ENCODE measurements at places on chromosomes 7 and 10.

DNA sequence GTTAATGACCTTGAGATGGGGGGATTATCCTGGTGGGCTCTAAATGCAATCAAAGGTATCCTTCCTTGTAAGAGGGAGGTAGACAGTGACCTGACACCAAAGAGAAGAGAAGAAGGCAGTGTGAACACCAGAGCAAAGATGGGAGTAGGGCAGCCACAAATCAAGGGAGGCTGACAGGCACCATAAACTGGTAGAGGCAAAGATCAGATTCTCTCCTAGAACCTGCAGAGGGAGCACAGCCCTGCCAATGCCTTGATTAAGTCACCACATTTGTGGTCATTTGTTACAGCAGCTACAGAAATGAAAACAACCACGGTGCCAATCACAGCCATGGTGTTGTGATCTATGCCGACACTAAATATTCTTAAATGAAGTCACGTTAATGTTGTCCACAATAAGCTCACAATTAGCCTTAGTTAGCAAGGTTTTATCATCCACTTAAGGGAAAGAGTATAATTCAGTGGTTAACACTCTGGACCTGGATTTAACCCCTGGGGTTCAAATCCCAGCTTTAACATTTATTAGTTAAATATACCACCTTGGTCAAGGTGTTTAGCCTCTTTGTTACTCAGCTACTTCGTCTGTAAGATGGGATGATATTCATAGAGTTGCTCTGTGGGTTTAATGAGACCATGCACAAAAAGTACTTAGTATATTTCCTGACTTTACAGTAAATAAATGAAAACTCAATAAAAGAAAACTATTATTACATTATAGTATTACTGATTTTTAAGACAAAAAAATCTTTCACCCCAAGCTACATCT, 70.8 kb downstream of the SGMS1 start:
- DNase-seq: no peak

- DNase-seq: no peak
Measured at GRCh38 chr10:44879531-44879899, 31.6 kb upstream of the TMEM72 start.

DNA sequence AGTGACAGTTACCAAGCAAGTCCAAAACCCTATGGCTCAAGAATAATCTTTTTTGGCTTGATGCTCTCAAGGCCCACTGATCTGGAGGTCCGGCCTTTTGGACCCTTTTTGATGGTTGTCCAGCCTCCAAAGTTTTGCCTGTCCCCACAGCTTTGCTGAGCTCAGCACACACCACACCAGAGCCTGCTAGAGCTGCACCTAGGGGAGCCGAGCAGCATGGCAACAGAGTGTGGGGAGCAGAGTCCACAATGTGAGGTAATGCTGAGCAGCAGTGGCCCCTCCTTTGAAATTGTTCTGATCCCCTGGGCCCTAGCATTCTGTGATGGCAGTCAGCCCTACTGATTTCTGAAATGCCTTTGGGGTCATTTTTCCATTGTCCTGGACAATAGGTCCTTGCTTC, 9.3 kb downstream of the GIMAP7 start:
- no peak for DNase-seq

- DNase-seq: no peak
Measured at GRCh38 chr7:131186816-131187215, 140.9 kb upstream of the MKLN1 start.

GRCh38 chr10:7007600-7008190, 403.1 kb downstream of the SFMBT2 start:
- DNase-seq: no peak

DNA sequence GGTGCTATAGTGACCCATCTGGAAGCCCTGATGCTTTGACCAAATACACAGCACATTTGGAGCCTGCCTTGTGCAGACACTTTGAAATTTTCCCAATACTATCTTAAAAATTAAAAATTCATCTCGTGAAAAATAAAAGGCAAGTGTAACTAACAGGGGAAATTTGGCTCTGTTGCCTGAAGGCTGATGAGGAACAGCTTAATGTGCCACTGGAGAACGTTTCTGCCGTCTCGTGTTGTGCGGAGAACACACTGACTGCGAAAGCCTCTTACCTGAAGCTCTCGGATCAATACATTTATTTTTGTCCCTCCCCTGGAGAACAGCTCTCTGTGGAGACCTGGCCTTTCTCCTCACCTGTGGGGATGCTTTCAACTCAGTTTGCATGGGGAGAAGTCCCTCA, 77.2 kb upstream of the CHST15 start:
- no peak for DNase-seq

DNA sequence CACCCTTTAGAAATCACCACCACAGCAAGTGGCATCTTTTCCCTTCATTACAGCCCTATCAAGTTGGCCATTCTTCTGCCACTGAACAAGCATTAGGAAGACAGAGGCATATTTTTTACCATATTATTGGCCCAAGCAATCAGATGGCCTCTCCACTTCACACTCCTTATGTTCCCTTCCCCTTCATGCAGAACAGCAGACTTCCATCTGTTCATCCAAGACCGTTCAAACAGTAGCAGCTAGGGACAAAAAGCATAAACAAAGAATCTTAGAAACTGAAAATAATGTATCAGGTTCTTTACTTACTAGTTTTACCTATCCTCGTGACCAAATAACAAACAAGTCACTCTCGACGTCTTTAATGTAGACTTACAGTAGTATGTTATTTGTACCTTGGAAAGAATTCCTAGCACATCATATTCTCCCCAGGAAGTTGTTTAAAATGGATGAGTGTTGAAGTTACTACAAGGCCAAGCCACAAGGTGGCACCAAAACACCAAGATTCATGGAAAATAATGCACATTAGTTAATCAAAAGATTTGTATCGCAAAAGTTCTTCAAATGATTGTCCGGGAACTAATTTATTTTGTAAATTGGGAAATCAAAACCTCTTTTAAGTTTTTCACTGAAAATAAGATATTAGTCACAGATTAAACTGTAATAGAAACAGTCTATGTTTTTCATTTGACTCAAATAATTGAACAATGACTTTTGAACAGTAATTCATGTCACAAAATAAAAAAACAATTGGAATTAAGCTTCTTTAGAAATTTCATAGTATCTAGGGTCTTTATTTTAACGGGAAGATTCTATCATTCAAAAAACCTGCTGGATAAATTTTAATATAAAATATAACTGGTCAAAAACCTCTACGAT, 112.1 kb downstream of the VPS41 start:
- peak; percentile 14 for DNase-seq

GRCh38 chr7:110775046-110775445, 315.9 kb upstream of the LRRN3 start:
- no peak for DNase-seq

- no peak for DNase-seq
Measured at GRCh38 chr10:30556189-30556588, 73.4 kb downstream of the LYZL2 start.

- DNase-seq: no peak
Measured at GRCh38 chr10:108696792-108697477, 1226.4 kb downstream of the XPNPEP1 start.

DNA sequence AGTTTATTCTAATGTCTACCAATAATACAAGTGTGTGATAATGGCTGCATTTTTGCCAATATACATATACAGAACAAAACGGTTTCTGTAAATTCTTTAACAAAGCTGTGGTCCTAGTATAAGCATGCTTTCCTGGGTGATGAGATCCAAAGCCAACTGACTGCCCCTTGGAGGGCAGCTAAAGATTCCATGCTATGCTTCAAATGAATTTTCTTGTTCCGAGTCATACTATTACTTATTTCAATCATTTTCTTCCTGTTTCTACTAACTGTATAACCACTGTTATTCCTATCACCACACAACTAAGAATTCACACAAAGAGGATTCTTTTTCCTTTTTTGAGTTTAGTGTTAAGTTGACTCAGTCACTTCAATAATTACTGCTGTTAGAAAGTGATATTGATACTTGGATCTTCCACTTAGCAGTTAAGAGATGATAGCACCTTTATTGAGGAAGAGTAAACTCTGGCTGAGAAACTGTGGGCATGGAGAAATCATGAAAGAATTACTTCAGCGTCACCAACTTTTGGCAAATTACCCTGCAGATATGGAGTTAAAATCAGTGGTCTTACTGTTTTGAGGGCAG, 197.5 kb downstream of the ARL4A start:
- DNase-seq: no peak

DNA sequence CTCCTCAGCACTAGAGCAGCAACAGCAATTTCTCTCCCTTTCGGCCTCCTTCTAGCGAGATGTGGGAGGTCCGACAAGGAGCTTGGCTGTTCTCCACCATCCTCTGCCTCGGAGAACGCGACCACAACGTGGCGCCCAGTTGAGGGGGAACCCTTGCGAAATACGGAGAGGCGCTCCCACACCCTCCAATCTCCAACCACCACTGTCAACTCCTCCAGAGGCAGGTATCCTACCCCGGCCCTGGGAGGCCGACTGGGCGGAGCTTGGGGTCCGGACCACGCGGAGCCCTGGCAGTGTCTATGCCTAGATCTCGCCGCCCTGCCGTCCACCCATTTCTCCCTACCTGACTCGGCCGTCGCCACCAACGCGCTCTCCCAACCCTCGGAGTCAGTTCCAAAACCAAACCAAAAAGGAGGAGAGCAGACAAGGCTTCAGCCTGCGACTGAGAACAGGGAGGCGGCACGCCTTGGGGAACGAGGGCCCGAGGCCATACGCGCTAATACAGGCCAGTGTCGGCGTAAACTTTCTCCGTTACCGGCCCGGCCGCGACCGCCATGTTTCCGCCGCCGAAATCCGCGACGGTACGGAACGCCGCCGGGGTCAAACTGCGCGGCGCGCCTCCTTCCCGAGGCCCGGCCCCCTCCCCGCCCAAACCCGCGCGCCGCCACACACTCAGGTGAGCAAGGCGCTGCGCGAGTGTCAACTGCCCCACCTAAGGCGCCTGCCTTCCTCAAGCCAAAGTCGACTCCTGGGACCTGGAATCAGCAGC, at the start of gene TMEM168:
TSS of gene TMEM168 (minus strand) at position 577 of the 769 bp plus-strand sequence. CDS start 5,568 bp downstream, outside the sequence.
- DNase-seq: peak; percentile 90

- peak; percentile 28 for DNase-seq
Measured at GRCh38 chr10:29496341-29497162, 138.2 kb downstream of the SVIL start.

DNA sequence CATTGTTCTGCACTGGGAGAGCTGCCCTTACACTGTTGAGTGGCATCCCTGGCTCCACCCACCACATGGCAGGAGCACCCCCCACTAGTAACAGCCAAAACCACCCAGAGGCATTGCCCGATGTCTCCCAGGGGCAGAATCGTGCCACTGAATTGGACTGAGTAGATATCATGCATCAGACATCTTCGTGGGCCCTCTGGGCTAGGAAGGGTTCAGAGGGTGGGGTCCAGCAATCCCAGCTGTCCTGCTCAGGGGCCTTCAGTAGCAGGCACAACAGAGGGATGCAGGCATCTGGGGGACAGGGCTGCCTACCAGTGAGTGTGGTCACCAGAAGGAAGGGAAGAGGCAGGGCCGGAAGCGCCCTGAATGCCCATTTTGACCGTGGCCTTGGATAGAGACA, 119.7 kb upstream of the PPP2R2D start:
- no peak for DNase-seq

GRCh38 chr10:22148961-22149360, 68.9 kb downstream of the EBLN1 start:
- no peak for DNase-seq

DNA sequence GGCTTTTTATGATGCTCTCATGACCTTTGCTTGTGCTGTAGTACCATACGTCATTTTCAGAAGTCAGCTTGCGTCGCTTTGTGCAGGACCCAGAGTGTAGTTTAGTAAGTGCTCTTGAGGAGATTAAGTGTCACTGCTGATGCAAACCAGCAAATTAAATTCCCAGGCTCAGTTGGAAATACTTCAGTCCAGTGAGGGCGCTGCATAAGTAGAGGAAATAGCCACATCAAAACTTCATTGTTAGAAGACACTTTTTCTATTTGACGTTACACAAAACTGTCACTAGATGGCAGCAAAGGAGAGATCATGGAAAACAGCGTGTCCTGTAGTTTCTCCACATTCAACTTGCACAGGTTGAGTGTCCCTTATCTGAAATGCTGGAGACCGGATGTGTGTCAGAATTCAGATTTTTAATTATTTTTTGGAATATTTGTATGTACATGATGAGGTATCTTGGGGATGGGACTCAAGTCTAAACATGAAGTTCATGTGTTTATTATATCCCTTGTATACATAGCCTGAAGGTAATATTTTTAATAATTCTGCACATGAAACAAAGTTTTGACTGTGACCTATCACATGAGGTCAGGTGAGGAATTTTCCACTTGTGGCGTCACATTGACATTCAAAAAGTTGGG, 7.9 kb downstream of the ZNF22 start:
- peak; percentile 66 for DNase-seq

DNA sequence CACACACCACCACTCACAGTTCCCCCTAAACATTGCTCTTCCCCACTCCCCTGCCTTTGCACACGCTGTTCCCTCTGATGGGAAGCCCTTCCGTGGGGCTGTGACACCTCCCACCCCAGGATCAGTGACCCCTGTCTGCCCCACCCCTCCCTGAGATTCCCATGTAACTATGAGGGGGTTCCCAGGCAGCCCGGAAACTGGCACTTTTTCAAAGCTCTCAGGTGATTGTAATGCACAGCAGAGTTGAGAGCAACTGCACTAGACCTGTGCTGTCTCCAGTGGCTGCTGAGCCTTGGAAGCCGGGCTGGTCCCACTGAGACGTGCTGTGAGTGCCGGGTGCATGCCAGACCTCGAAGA, 29.8 kb downstream of the GPRIN2 start:
- no peak for DNase-seq

- no peak for DNase-seq
Measured at GRCh38 chr7:108972004-108972403, 402.3 kb downstream of the DNAJB9 start.

DNA sequence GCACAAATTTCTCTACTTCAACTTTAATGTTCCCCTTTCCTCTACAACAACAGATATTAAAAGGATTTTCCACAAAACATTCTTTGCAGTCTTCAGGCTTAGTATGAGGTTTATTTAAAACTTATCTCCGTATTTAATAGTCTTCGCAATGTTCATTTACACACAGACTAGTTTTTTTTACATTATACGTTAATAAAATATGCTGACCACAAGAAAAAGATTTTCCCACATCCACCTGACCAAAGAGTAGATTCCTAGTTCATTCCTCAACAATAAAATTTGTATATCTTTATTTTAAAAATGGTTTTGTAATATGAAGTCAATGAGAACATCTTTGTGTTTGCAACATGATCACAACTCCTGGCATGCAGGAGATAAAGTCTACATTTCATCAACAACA, 42.4 kb downstream of the POT1 start:
- no peak for DNase-seq

DNA sequence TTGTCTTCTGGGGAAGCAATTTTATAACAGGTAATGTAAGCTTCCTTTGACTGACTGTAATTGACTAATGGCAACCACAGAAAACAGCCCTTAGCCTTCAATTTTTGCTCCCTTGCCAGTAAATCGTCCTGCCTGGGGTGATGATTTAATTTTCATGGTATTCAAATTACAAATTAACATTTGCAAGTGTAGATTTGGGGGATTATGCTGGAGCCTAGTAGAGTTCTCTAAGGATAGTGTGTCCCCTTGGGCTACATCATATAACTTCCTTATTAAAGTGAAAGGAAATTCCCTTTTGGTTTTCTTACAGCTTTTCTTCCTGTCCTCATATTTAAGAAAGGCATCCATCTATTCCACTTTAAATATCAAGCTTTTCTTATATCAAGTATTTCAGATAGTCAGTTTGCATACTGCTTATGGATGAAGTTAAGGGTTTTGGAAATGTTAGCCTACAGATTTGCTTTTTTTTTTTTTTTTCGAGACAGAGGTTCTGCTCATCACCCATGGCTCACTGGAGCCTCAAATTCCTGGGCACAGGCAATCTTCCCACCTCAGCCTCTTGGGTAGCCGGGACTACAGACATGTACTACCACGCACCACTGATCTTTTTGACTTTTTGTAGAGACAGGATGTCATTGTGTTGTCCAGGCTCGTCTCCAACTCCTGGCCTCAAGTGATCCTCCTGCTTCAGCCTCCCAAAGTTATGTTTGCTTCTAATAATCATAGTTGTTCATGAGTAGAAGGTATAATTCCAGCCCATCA, 35.9 kb upstream of the HDAC9 start:
- no peak for DNase-seq
